ENCODE measurements at places on chromosomes 2 and 18.
A peak's percentile ranks its signal among the peaks of the same experiment; 100 is the strongest.

DNA sequence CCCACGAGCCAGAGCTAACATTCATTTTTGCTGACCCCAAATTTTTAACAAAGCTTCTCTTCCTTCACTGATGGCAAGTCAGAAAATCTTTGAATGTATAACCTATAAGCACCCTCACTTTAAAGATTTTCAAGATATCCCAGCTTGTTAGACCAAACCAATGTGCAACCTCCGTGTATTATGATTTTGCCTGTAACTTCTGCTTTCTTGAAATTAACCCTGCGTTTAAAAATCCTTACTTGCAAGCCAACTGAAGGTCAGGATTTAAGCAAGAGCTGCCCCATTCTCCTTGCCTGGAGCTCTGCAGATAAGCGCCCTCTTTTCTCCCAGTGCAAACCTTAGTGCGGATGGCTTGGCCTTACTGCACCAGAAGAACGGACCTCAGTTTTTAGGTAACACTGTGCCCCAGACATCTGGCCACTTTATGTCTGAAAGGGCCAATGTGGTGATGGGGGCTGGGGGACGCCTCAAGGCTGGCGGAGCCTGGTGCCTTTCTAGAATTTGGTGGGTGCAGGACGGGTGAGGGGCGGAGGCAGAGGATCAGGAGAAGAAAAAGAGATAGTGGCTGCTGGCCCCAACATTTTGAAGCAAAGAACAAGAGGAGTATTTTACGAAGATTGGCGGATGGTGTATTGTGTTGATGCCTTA, 805 bp upstream of the TNFRSF11A start:
- DNase-seq = no peak

DNA sequence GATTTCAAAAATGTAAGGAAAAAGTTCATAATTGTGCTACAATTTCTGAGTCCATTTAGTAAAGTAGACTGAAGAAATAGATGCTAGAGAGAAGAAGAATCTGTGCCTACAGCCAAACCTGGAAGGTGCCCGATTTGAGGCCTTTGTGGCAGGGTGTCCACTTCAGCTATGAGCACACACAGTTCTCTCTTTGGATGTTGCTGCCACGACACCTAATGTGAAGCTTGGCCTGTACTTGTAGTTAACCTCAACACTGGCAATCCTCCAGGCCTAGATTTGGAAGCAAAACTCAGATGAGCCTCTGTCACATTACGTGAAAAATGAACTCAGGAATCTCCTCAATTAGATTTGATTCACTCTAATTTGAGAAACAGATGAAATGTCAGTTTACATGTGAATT, 90.1 kb upstream of the LRP1B start:
- DNase-seq = no peak

DNA sequence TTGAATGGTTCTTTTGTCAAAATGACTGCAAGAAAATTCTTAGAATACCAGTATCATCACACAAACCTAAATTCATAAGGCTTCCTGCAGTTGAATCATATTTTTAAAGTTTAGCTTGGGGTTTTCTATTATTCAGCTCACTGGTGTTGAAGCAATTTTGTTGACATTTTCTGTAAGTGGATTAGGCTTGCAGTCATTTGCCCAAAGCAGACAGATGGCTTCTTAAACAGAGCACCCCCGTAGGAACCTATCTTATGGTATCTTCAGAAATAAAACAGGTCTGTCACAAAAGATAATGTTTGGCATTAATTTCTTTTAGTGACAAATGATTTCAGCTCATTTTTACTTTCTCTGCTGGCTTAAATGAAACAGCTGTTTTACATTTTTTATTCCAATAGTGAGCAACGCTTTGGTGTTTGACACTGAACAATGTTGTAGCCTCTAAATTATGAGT, 331.1 kb downstream of the PLCL1 start:
- no peak for DNase-seq

- DNase-seq = peak; percentile 38
Measured at GRCh38 chr2:96470636-96471035, 34.5 kb downstream of the NEURL3 start.

DNA sequence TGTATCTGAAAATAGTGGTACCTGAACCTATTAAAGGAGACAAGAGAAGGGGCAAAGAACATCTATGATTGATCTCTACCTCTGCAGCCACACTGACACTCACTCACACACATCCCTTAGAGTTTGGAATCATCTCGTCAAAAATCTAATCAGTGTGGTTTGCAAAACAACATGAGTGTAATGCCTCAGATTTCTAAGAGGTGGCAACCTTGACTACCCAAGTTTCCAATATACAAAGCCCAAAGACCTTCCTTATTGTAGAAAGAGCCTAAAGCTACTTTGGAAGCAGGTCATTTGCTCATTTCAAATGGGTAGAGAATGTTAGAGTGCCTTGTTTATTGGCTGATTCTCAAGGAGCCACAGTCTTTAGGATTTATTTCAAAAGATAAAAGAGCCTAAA, 444.9 kb downstream of the ARHGAP15 start:
- DNase-seq = peak; percentile 6

GRCh38 chr2:236888794-236889780, 196.6 kb upstream of the COPS8 start:
- no peak for DNase-seq

- no peak for DNase-seq
Measured at GRCh38 chr2:47065343-47065742, 89.8 kb downstream of the STPG4 start.

- DNase-seq = no peak
Measured at GRCh38 chr2:204184226-204184625, 247.7 kb downstream of the ICOS start.

DNA sequence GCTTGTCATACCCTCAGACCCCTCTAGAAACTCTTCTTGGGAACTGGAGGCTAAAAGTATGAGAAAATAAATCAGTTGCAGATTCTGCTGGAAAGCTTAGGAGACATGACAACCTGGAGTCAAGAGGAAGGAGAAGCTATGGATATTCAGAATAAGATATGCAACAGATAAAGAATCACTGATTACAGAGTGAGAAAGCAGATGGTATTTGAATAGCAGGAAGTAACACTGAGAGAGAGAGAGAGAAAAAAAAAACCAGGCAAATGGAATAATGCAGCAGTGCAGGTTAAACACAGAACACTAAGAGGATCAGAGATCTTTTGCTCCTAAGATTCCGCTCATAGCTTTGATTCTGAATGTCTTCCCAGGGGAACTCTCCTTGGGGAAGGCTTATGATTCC, 1284.1 kb upstream of the NXPH2 start:
- DNase-seq = no peak

GRCh38 chr2:154507186-154507585, 191.3 kb upstream of the KCNJ3 start:
- DNase-seq = no peak

- DNase-seq = no peak
Measured at GRCh38 chr2:36409935-36410334, 54.4 kb downstream of the CRIM1 start.

DNA sequence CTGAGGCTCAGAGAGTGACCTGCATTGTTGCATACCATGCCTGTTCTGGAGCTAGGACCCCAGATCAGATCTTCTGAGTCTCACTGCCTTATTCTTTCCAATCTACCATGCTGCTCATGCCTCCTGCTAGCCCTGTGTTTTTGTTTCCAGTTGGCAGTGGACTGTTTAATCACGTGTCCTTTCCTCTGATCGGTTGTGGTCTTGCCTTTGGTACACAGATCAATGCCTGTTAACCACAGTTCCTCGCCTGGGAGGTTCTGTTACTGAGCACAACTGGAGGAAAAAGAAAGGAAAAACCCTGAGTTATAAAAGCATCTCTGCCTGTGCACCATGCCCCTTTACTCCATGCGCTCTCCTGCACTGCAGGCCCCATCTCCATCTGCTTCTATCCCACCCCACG, 329.1 kb downstream of the SETBP1 start:
- no peak for DNase-seq

DNA sequence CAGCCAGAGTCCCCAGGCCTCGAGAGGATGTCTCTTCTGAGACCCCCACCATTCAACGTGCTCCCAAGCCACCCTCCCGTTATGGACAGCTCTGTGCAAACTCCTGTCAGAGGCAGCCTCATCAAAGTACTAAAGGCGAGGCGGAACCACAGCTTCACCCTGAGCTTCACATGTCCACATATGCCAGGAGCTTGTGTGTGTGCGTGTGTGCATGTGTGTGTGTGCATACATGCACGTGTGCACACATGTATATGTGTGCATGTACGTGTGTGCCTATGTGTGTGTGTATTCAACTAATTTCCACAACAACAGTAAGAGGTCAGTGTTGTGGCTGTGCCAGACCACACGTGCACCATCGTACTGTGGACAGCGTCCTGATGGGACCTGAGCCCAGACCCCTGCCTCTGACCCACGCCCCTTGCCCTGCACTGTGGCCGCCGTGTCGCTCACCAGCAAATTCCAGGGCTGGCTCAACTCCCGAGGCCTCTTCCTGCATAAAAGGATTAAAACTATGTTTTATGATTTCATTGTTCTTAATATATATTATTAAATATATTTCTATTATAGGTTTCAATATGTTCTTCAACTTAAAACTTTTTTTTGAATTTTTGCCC, 444.8 kb downstream of the EIPR1 start:
- no peak for DNase-seq

GRCh38 chr2:166140475-166140874, 12.7 kb upstream of the SCN1A start:
- no peak for DNase-seq

GRCh38 chr18:8616028-8616401, 6.8 kb downstream of the RAB12 start:
- no peak for DNase-seq

GRCh38 chr2:232411901-232412629, 5.4 kb downstream of the ALPG start:
- no peak for DNase-seq

DNA sequence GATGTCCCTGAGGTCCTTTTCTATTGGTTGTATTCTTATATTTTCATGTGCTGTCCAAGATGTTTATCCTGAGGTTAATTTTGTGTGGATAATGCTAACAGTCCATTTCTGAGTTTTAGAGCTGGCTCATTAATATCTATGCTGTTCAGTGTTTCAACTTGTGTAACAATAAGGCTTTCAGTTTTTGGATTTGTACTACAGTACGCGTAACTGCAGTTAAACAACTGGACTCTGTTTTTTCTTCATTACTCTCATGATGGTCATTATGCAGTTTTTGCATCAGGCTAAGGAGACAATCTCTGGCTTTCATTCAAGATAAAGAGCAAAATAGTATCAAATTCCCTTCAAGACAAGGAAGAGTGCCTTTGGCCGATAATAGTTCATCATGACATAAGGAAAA, 1364.8 kb downstream of the DPP10 start:
- DNase-seq = no peak

DNA sequence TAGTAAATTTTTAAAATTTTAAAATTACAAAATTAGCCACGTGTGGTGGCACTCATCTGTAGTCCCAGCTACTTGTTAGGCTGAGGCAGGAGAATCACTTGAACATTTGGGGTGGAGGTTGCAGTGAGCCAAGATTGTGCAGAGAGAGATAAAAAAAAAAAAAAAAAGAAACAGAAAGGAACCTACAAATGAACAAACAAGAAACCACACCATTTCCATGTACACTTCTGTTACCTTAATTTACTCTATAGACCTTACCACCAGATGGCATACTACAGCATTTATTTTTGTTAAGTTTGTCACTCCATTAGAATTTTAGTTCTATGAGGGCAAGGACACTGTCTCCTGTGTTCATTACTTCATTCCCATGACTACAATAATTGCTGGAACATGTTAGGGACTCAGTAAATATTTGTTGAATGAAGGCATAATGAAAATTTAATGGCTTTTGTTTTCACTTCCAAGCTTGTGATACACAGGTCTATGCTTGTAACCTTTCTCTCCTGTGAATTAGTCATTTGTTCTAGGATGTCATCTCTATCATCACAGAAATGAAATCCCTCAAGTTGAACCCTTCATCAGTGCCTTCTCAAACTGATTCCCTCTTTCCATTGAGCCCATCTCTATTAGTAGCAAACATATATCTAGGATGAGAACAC, 76.0 kb downstream of the ARHGAP15 start:
- DNase-seq = no peak

DNA sequence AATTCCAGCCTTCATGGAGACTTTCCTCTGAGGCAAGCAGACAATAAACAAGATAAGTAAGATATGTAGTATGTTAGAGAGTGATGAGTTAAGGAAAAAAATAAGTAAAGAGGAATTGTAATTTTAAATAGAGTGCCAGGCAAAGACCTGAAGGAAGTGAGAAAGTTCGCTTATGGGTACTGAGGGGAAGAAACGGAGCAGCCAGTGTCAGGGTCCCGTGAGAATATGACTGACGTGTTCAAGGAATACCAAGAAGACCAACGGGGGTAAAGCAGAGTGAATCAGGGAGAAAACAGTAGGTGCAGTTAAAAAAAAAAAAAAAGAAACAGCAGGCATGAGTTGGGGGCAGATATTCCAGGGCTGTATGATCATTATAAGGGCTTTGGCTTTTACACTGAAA, 45.1 kb downstream of the ARHGEF33 start:
- DNase-seq = no peak

- DNase-seq = no peak
Measured at GRCh38 chr18:42530276-42530675, 575.2 kb downstream of the PIK3C3 start.

GRCh38 chr18:26459340-26459739, 89.0 kb downstream of the KCTD1 start:
- no peak for DNase-seq

GRCh38 chr18:60157810-60158209, 214.8 kb downstream of the MC4R start:
- DNase-seq = no peak

DNA sequence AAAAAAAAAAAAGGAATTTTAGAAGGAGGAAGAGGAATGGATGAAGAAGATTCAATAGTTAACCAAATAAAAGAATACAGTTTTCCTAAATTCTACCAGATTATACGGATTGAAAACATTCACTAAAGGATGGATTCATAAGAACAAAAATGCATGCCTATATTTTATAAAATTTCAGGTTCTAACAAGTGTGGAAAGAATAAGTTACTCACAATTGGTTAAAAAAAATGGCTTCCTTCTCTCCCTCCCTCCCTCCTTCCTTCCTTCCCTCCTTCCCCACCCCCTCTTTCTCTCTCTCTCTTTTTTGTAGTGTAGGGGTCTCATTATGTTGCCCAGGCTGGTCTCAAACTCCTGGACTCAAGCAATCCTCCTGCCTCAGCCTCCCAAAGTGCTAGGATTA, 1.6 kb upstream of the TP53I3 start:
- no peak for DNase-seq

DNA sequence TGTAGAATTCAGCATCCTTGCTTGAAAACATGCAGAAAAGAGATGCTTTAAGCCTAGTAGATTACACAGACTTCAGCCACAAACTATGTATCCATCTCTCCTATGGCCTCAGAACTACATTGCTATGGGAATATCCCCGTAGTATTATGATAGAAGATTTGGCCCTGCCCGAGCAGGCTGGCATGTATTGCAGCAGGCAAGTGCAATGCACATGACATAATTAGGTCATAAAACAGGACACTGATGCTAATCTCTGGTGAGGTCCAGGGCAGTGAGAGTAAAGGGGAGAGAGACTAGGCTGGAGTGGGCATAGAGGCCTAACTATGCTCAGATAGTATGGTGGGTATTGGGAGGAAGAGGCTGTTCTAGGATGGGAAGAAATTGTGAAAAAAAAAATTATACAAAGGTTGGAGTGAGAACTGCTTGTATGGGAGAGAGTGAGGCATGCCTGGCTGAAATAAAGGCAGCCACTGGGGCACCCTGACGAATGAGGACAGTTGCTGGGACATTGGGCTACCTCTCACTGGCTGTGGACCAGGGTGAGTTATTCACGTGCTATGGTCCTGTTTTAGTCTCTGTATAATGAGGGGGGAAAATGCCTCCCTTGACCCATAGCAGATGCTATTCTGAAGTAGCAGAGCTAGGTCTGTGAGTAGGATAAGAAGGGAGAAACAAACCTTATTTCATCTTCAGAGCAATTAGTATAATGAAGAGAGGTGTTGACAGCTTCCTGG, 1.6 kb upstream of the PLA2R1 start:
- no peak for DNase-seq
